Pancreas (tissue), 10 donors: ENCODE measurements at places on chromosomes 4 and X. TPM values are rescaled to one million over a fixed set of nuclear protein-coding genes. Genes with fewer than 3 reads are reported as not detected.

DNA sequence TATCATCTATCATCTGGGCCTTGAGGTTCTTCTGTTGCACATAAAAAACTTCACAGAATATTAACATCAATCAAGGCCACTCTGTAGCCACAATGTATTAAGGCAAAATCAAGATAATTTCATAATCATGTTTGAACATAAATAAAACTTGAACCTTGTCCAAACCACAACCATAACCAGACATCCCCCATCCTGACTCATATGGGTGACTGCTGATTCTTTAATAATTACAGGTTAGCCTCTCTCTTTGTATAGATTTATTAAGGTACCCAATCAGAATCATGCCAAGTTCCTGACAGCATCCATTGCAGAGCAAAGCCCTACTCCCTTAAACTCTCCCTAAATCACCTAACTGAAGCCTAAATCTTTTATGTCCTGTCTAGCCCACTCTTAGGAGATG lies 16.7 kb upstream of the AREG start:
- H3K27me3 ChIP-seq, result no peaks in the 10 kb centered on the region
- no peak overlapping the region for H3K4me3 ChIP-seq
- H3K27ac ChIP-seq, result no peak overlapping the region
- DNase-seq, result no peak
- no peaks in the 10 kb centered on the region for H3K4me1 ChIP-seq

DNA sequence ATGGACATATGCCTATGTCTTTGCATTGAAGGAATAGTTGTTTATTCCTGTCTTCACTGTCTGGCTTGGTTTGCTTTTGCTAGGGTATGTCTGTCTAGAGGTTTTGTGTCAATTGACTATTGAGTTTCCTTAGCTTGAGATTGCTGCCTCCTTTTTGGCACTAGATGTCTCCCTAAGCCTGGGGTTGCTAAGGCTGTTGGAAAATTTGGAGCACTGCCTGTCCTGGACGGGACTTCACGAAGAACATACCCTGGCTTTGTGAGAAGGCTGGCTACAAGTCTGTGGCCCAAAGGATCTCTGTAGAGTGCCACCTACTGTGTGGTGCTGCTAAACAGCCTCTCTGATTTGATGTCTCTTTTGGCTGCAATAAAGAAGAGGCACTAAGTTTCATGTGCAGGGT lies 183.8 kb upstream of the NUDT10 start:
- no peaks in the 10 kb centered on the region for H3K36me3 ChIP-seq
- no peak overlapping the region for H3K27ac ChIP-seq
- H3K4me1 ChIP-seq, result no peaks in the 10 kb centered on the region
- no peak for DNase-seq

DNA sequence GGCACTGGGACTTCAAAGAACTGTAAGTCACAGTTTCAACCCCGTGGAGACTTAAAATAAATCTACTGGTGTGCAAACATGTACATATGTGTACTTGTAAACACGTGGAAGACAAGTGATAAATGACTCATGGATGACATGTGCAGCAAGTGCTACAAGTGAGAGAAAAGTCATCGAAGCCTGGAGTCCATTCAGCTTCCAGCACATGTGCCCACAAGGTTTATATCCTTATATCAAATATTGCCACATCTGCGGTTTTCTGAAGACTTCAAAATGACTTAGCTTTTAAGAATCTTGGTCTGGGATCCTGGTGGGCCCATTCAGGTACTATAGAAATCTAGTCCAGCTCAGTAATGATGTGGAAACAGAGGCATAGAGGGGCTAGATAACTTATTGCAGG lies 33.0 kb upstream of the TTC29 start:
- no peak for DNase-seq
- H3K27ac ChIP-seq, result no peak overlapping the region
- H3K36me3 ChIP-seq, result no peaks in the 10 kb centered on the region
- no peak overlapping the region for H3K4me3 ChIP-seq
- no peaks in the 10 kb centered on the region for H3K27me3 ChIP-seq

- DNase-seq, result no peak
- no peaks in the 10 kb centered on the region for H3K36me3 ChIP-seq
- no peak overlapping the region for H3K27ac ChIP-seq
- H3K27me3 ChIP-seq, result no peaks in the 10 kb centered on the region
- H3K4me3 ChIP-seq, result no peak overlapping the region
These were observed 3.9 kb downstream of the BST1 start for GRCh38 chr4:15706646-15707362.

DNA sequence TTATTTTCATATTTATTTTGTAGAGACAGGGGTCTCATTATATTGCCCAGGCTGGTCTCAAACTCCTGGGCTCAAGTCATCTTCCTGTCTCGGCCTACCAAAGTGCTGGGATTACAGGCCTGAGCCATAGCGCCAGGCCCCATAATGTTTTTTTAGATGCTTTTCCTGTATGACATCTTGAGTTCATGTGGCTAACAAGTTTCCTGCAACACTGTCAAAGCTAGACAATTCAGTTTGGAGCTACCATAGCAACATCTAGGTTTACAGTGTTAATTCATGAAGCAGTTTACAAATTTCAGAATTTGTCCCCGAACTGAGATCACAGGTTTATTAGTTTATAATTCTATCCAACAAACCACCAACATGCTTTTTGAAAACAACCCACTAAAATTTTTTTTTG lies 6.4 kb upstream of the IL13RA2 start:
- H3K4me3 ChIP-seq, result no peak overlapping the region
- no peak overlapping the region for H3K27ac ChIP-seq
- H3K4me1 ChIP-seq, result no peaks in the 10 kb centered on the region

DNA sequence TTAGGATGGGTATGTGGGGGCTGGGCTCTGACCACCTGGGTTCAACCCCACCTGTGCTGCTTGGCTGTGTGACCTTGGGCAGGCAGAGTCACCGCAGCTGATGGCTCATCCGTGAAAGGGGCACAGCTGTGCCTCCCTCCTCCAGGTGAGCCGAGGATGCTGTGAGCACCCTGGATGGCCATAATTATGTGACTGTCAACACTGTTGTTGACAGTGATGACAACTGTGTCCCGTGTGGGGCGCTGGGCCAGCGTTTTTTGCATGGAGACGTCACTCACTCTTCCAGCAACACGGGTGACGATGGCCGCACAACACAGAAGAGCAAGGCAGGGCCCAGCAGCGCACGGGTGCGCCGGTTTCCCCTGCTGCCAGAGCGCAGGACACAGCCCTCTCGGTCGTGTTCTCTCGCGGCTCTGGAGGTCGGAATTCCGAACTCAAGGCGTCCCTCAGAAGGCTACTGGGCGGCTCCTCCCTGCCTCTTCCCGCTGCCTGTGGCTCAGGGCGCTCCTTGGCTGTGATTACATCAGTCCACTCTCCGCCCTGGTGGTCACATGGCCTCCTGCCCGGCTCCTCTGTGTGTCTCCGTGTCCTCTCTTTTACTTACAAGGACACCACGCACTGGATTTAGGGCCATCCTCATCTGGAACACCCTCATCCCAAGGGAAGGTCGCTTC lies 1.3 kb downstream of the SH3TC1 start:
- H3K36me3 ChIP-seq, result no peaks in the 10 kb centered on the region
- H3K27me3 ChIP-seq, result no peaks in the 10 kb centered on the region
- peaks cover 37% of the 10 kb centered on the region for H3K4me1 ChIP-seq
- H3K27ac ChIP-seq, result peak overlapping the region; percentile 88
- peak overlapping the region; percentile 34 for H3K4me3 ChIP-seq

GRCh38 chr4:2791518-2792395 lies 1.1 kb upstream of the SH3BP2 start:
- H3K4me1 ChIP-seq, result peaks cover 17% of the 10 kb centered on the region
- DNase-seq, result peak; percentile 35
- H3K36me3 ChIP-seq, result no peaks in the 10 kb centered on the region
- no peaks in the 10 kb centered on the region for H3K27me3 ChIP-seq

GRCh38 chrX:41541386-41541785 lies 94.2 kb downstream of the NYX start:
- no peaks in the 10 kb centered on the region for H3K36me3 ChIP-seq
- no peaks in the 10 kb centered on the region for H3K27me3 ChIP-seq
- H3K4me1 ChIP-seq, result no peaks in the 10 kb centered on the region
- H3K27ac ChIP-seq, result no peak overlapping the region
- no peak overlapping the region for H3K4me3 ChIP-seq

DNA sequence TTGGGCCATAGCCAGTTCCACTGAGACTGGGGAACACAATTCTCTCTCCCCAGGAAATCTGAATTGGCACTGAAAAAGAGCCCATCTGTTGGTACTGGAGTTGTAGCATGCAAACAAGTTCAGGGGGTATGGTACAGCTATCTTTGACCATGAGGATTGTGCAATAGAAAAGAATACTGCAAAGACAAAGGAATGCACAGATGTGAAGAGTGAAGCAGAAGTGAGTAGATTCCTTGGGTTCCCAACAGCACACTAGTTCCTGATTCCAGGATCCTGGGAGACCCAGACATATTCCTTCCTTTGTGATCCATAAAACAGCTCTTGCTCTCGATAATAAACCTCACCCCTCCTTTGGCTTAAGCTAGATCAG lies 43.3 kb upstream of the CTAG2 start:
- no peaks in the 10 kb centered on the region for H3K36me3 ChIP-seq
- no peak for DNase-seq
- no peaks in the 10 kb centered on the region for H3K4me1 ChIP-seq
- no peak overlapping the region for H3K4me3 ChIP-seq

GRCh38 chrX:101659601-101660063 lies at the start of gene ARMCX2:
TSS of gene ARMCX2 (minus strand) at chrX:101659850. CDS start at chrX:101657588, 2,262 bp downstream.
- H3K27me3 ChIP-seq, result no peaks in the 10 kb centered on the region
- peak within 1 kb of the TSS; percentile 28 for H3K4me3 ChIP-seq
- DNase-seq, result peak; percentile 59

DNA sequence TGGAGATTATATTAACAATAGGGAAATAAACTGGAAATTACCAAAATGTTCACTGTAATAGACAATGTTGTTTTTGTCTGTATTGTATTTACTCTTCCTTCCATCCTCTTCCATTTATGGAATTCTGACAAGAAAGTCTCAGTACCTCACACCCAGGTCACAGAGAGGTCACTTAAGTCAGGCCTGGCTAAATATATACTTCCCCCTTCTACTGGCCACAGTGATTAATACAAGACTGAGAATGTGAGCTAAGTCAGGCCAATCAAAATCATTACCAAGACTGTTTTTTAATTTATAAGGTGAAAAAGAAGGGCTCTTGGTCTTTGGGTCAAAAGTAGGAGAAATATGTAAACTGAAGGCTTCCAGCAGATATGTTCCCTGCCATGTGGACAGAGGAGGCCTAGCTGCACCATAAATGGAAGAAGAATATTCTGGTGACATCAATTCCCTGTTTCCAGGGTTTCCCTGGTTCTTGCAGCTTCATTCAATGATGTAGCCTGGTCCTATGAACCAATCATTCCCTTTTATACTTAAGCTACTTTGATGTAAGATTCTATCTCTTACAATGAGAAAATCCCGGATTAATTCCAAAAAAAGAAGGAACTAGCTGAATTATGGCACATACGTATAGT lies 64.3 kb downstream of the LRBA start:
- no peak overlapping the region for H3K27ac ChIP-seq
- no peaks in the 10 kb centered on the region for H3K36me3 ChIP-seq
- no peak overlapping the region for H3K4me3 ChIP-seq
- H3K27me3 ChIP-seq, result no peaks in the 10 kb centered on the region

- H3K4me1 ChIP-seq, result no peaks in the 10 kb centered on the region
- no peaks in the 10 kb centered on the region for H3K27me3 ChIP-seq
- no peak overlapping the region for H3K4me3 ChIP-seq
- no peak overlapping the region for H3K27ac ChIP-seq
- H3K36me3 ChIP-seq, result no peaks in the 10 kb centered on the region
These were observed 368.5 kb upstream of the MAD2L1 start for GRCh38 chr4:120435179-120435578.

DNA sequence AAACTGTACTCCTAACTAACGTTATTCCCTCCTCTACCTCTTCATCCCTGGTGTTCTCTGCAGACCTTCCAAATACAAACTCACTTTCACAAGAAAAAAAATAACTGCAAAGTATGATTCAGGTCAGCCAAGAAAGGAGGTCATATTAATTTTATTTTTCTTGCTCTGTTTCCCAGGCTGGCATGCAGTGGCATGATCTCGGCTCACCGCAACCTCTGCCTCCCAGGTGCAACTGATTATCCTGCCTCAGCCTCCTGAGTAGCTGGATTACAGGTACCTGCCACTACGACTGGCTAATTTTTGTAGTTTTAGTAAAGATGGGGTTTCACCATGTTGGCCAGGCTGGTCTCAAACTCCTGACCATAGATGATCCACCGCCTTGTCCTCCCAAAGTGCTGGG lies 156.6 kb downstream of the CHIC2 start:
- no peaks in the 10 kb centered on the region for H3K27me3 ChIP-seq
- no peak for DNase-seq
- H3K4me1 ChIP-seq, result peaks cover 4% of the 10 kb centered on the region
- no peak overlapping the region for H3K4me3 ChIP-seq

- H3K4me3 ChIP-seq, result no peak overlapping the region
- no peaks in the 10 kb centered on the region for H3K36me3 ChIP-seq
- no peaks in the 10 kb centered on the region for H3K4me1 ChIP-seq
- DNase-seq, result no peak
- H3K27ac ChIP-seq, result no peak overlapping the region
- no peaks in the 10 kb centered on the region for H3K27me3 ChIP-seq
These were observed 89.0 kb downstream of the SH3KBP1 start for GRCh38 chrX:19798423-19798822.

DNA sequence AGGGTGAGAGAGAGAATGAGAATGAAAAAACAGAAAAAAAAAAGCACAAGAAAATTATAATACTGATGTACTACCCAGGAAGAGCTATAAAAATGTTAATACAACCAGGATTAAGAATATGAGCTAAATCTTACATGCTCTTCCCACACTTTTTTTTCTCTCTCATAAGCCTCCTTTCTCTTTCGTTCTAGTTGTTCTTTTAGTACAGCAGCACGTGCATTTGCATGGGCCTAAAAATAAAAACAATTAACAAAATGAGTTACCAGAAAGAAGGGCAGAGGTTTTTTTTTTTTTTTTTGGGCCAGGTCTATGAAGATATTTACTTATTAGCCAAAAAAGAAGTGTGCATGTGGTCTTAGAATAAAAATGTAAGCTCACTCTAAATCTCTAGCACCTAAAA lies 105.5 kb downstream of the NEK1 start:
- no peaks in the 10 kb centered on the region for H3K36me3 ChIP-seq
- no peaks in the 10 kb centered on the region for H3K27me3 ChIP-seq
- H3K4me1 ChIP-seq, result no peaks in the 10 kb centered on the region
- no peak overlapping the region for H3K27ac ChIP-seq

DNA sequence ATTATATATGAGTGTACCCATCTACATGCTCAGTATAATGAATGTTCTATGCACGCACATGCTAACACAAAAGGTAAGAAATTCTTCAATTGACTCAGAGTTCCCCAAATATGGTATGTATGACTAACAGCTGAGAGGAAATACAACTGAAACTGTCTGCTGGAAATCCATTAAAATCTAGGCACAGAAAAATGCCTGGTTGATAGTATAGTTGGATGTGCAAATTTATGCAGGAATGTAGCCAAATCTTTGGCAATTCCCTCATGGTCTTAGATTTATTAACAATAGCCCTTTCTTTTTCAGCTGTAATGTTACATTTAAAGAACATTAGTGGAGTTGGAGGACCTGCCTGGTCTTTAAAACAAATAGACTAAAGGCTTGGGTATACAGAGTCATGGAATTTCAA lies 5.5 kb downstream of the CAMK2D start:
- DNase-seq, result no peak
- peaks cover 7% of the 10 kb centered on the region for H3K4me1 ChIP-seq
- no peak overlapping the region for H3K4me3 ChIP-seq
- no peaks in the 10 kb centered on the region for H3K36me3 ChIP-seq
- no peak overlapping the region for H3K27ac ChIP-seq
- H3K27me3 ChIP-seq, result no peaks in the 10 kb centered on the region

The MAGEB10 gene
- total RNA-seq, result not detected

The MAD2L1 gene
- total RNA-seq, result 0.37 TPM

The MAOB gene
- 3.9 TPM for total RNA-seq

The SMARCA1 gene
- total RNA-seq, result 20.3 TPM

The FAM9B gene
- total RNA-seq, result not detected

The CFAP47 gene
- total RNA-seq, result not detected

The UGT2B11 gene
- not detected for total RNA-seq

The BEND2 gene
- total RNA-seq, result not detected

The HSFX4 gene
- total RNA-seq, result not detected

The TMPRSS11E gene
- 0.67 TPM for total RNA-seq

The IQCM gene
- total RNA-seq, result not detected
